ENCODE measurements at places on chromosomes 1 and 21.

DNA sequence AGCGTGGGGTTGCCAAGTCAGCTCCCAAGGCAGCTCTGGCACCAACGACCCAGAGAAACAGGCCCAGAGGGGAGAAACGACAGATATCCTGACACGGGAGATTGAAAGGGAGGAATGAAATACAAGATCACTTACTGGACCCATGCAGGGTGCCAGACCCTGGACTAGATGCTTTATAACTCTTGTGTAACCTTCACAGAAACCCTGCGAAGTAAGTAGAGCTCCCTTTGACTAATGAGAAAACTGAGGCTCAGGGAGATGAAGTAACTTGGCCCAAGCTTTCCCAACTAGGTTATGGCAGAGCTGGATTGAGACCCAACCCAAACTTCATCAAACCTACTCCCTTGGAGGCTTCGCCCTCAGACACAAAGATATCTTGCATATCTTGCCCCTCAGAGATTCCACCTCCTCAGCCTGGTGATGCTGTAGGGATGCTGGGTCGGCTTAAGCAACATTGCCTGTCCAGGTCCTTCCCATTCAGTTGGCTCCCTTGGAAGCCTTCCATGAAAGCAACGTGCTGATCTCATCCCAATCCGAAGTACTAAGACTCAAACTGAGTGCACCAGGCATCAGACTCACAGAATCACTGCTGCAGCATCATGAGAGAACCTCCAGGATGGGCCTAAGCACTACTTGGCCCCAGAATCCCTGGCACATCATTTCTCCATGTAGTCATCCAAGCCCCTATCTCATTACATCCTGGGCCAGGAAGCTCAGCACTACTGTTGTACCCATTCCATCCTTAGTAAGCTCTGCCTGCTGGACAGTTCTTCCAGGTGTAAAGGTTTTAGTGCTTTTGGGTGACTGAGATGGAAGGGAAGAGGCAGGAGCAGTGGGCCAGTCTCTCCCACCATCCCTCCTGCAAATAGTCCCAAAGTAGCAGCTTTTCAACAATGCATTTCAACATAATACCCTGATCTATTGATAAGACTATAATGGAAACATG lies 1.1 kb upstream of the IGSF9 start:
- DNase-seq: no peak

DNA sequence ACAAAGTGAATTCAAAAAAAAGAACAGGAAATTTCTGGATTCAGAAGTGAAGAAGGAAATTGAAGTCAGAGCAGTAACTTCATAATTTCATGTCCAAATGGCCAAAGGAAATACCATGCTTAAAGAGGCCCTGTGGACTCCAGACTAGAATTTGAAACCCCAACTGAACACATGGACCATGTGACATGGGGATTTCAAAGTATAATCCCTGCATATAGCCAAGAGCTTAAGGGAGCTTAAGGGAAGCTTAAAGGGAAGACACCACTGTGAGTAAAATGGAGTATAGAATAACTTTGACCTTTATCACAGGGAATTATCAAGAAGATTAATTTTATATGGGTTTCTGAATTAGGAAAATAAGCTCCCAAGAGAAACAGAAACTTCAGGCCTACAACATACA lies 241.8 kb upstream of the POGK start:
- DNase-seq: no peak

- DNase-seq: peak; percentile 15
These were observed 27.7 kb downstream of the CR1L start for GRCh38 chr1:207672522-207673130.

DNA sequence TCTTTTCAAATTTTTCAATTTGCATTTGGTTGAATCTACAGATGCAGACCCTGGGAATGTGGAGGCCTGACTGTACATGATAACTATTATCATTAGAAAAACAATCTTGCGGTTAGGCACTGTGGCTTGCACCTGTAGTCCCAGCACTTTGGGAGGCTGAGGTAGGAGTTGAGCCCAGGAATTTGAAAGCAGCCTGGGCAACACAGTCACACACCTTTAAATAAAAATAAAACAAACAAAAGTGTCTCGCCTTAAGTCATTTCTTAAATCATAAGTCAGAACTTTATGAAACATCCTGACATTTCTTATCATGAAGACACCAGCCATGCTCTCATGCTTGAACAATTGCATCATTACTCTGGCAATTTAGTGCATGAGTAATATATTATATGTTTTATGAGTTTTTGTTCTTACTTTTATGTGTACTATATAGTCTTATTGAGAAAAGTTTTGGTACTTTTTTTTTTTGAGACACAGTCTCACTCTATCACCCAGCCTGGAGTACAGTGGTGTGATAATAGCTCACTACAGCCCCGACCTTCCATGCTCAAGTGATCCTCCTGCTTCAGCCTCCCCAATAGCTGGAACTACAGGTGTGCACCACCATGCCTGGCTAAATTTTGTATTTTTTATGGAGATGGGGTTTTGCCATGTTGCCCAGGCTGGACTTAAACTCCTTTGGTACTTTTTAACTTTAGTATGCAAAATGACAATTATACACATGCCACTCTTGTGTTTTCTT lies 7.8 kb downstream of the TBX19 start:
- DNase-seq: no peak

GRCh38 chr1:198253668-198254067 lies 96.9 kb downstream of the NEK7 start:
- no peak for DNase-seq

GRCh38 chr1:110267260-110267659 lies 57.1 kb downstream of the KCNC4 start:
- no peak for DNase-seq

DNA sequence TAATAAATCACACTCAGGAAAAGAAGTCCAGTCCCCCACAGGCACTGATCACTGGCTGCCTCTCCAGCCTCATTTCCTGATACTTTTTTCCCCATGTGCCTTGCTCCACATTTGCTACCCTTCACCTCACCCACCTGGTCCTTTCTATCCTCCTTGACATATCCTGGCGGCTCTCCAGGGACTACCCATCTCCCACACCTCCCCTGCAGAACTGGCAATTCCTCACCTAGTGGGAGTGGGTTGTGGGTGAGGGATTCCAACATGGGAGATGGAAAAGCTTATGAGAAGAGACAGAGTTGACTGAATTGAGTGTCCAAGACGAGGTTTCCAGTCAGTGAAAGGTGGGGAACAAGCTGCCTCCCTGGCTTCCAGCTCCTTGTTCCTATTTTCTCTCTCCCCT lies 69.6 kb downstream of the FCRL5 start:
- no peak for DNase-seq

- no peak for DNase-seq
These were observed 106.6 kb downstream of the VPS13D start for GRCh38 chr1:12336413-12336812.

DNA sequence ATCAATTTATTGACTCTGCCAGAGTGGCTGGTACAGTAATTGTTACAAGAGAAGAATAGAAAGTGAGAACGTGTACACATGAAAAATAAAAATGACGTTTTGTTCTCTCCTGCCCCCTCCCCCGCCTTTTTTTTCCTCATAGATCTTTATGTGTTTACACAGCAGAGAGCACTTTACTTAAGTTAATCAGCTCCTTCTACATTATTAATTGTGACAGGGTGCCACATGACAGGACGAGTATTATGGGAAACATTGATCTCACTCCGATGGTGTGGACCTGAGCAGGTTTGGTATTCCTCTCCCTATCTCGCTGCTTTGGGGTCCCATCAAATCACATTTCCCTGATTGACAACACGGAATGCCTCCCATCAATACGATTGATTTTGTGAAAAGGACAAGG lies 285.7 kb downstream of the TM2D1 start:
- DNase-seq: no peak

- no peak for DNase-seq
These were observed 64.0 kb downstream of the CD46 start for GRCh38 chr1:207815913-207816291.

GRCh38 chr21:45867041-45867666 lies 114.4 kb upstream of the COL6A1 start:
- DNase-seq: no peak

DNA sequence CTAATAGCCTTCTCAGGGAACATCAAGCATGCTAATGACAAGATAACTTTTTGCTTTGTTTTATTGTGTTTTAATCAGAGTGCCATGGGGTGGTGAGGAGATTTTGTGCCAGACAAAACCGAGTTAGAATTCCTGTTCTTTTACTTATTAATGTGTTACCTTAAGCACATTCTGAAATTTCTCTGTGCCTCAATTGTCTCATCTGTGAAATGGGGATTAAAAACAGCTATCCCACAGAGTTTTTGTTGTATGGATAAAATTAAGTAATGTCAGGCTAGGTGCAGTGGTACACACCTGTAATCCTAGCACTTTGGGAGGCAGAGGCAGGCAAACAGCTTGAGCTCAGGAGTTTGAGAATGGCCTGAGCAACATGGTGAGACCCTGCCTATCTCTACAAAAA lies 138.0 kb downstream of the PROX1 start:
- DNase-seq: no peak

DNA sequence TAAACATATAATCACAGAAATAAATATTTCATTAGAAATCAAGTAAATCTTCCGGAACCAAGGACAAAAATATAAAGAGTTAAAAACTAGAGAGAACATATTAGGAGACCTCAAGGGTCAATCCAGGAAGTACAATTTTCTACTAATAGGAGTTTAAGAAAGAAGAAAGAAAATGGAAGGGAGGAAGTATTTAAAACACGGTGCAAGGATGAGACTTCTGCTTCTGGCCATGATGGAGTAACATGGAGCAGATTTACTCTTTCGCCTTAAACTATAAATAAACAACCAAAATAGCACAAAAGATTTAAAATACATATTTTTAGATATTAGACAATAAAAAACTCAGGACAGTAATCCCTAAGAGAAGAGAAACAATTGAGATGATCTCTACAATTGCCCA lies 12.6 kb upstream of the IFNAR1 start:
- no peak for DNase-seq

- no peak for DNase-seq
These were observed 774 bp upstream of the ABL2 start for GRCh38 chr1:179230251-179230650.

GRCh38 chr1:2967881-2968280 lies 53.4 kb upstream of the ACTRT2 start:
- no peak for DNase-seq

- no peak for DNase-seq
These were observed 32.9 kb downstream of the FCRL5 start for GRCh38 chr1:157519451-157519850.

GRCh38 chr1:111904478-111905218 lies 84.8 kb downstream of the KCND3 start:
- no peak for DNase-seq

DNA sequence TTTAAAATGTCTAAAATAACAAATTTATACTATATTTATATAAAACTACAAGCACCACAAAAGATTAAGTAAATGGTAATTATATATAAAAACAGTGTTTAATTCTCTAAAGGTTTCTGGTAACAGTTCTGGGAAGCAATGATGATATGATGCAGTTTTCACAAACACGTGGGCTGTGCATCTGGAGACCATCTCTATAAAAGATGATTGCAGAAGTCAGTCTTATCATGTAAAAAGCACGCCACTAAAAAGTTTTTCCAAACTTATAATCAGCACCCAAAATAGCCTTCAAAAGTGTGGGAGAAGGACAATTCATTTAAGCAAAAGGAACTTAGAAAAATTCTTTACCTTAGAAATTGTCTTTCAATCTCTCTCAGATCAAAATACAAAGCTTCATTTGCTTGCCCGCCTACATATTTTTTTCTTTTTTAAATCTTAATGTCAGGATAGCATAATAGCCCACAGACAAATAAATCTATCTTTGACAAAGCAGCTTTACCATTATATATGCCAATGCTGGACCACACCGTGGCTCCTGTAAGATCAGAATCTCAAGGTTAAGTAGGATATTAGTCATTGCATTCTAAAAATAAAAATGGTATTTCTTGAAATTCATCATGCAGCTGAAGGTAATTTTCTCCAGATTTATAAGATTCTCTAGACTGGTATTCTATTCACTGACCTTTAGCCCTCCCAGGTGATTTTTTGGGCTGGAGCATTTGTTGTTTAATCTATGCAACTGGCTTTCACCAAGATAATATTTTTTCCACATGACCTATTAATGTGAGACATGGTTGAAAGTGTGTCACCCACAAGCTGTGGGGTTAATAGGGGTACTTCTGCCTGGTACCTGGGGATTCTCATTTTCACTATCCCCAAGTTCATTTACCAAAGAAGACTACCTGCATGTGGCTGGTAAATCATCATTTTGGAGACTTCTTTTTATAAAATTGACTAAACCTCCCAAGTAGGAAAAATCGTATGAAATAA lies 189.6 kb upstream of the ST6GALNAC5 start:
- no peak for DNase-seq

DNA sequence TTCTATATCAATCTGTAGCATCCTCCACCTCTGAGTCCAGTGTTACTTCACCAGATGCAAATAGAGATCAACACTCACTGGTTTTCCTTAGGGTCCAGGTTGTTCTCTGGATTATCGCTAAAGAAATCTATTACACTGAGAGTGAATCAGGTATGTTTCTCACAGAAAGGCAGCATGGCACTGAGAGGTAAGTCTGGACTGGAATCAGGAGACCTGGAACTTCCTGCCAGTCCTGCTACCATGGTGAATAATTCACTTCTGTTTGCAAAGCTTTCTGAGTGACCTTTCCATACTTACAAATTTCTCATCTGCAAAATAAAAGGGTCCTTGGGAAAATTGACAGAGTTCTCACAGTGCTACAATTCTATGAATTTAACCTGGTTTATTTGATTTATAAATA lies 1583.3 kb downstream of the MRPL39 start:
- no peak for DNase-seq

GRCh38 chr21:25097648-25098047 lies 509.6 kb downstream of the MRPL39 start:
- no peak for DNase-seq

- no peak for DNase-seq
These were observed 34.4 kb downstream of the MRPL39 start for GRCh38 chr21:25572861-25573310.

DNA sequence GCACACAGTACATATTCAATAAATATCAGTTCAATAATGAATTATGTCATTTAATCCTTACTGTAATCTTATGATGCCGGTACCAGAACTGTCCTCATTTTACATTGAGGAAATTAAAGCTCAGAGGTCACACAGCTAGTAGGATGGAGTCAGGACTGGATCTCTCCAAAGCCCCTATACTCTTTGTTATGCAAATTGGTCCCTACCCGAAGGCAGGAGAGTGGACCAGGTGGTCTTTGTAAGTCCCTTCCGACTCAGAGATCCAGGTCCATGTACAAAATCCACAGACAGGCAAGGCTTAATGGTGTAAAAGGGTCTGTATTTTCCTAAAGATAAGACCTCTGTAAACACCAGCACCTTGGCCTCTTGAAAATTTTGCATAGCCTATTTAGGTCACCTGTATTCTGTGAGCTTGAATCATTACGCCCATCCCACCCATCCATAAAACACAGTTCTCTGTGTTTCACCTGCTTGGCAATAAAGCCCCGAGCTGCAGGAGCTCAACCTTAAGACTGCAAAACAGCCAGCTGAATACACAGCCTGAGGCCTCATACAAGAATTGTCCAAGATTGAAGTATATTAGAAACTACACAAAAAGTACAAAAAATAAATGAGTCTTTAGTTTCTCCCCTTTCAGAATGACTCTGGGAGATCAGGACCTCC lies 41.7 kb downstream of the PLXNA2 start:
- no peak for DNase-seq

- no peak for DNase-seq
These were observed 34.6 kb upstream of the DNAH14 start for GRCh38 chr1:224894915-224895314.
